H9 (cell line): ENCODE measurements at places on chromosomes 16 and 17.

DNA sequence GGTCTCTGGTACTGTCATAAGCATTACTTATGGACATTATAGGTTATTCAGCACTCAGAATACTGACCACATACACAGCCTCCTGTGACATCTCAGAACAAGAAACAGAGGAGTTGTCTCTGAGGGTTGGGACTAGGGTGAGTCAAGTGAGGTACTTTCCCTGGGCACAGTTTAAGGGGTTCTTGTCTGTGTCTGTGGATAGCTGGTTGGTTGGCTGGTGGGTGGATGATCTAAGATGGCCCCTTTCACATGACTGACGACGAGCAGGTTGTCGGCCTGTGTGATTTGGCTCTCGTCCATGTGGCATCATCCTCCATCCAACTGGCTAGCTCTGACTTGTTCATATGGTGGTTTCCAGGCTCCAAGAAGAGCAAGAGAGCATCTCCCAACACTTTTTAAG, 163.9 kb downstream of the PRKCB start:
- no peak for DNase-seq

DNA sequence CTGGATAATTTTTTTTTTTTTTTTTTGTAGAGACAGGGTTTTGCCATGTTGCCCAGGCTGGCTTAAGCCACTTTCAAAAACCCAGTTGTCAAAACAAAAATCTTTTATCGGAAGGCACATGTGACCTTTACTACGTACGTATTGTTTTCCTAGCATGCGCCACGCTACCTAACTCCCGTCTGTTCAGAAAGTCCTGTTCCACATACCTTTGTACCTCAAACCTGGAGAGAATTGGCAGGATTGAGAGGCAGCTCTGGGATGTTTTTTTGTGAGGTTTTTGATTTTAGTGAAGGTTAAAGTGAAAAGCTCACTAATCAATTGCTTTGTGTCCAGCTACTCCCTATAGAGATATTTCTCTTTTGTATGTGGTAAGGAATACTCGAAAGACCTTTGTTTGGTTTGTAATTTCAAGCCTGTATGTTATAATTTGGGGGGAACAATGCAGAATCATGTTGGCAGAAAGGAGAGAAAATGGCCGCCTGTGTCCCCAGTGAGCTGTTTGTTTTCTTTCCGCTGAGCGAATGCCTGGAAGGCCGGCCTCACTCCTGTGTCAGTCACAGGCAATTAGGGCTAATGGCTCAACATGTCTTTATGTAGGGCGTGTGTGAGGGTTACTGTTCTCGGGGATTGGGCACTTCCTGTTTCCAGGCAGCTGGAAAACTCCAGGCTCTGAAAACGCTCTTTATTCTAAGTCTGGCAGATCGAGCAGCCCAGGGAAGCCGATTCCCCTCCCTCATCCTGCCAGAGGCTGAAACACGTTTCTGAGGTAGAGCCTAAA, 60.8 kb upstream of the CLEC18A start:
- DNase-seq = peak; percentile 77

- DNase-seq = no peak
These were observed 2.8 kb upstream of the RAPGEFL1 start for GRCh38 chr17:40174514-40174913.

DNA sequence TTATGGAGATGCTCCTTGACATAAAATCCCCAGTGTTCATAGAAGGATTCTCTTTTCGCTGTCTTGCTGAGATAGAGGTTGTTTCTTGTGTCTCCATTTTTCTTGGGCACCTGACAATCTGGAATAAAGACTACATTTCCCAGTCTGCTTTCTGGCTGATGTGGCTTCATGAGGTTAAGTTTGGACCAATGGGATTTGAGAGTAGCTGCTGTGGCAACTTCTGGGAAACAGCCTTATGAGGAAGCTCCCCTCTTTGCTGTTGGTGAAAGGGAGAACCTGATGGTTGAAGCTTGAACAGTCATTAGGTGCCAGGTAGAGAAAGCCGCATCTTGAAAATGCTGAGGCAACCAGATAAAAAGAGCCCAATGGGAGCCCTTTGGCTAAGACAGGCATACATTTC, 24.4 kb downstream of the HS3ST4 start:
- peak; percentile 48 for DNase-seq

DNA sequence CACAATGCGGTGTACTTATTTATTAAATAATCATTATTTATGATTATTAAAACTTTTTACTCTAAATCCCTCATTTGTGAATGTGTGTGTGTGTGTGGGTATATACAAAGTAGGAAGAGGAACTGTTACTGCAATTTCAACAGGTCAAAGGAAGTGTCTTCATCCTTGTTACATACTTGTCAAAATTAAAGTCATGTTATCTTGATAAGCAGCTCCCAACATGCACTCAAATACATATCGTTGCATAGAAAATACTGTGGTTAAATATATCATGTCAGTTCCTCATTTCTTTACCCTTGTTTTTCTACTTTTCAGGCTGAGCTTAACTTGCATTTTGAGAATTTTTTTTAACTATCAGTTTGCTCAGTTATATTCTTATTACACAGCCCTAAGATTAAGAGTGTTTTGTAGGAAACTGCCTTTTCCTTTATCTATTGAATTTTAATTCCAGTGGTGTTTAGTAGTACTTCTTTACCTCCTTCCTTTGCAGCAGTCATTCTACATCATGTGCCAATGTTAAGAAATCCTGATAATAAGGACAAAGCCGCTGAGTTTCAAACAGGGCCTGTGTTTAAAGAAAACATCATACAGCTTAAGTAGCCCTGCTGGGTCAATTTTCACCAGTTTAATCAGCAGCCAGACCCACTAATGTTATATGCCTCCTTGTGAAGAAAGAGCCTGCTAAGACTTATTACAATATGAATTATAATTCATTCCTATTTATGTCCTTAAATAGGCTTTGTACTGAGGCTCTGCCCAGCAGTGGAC, 7.2 kb downstream of the EFCAB5 start:
- no peak for DNase-seq

DNA sequence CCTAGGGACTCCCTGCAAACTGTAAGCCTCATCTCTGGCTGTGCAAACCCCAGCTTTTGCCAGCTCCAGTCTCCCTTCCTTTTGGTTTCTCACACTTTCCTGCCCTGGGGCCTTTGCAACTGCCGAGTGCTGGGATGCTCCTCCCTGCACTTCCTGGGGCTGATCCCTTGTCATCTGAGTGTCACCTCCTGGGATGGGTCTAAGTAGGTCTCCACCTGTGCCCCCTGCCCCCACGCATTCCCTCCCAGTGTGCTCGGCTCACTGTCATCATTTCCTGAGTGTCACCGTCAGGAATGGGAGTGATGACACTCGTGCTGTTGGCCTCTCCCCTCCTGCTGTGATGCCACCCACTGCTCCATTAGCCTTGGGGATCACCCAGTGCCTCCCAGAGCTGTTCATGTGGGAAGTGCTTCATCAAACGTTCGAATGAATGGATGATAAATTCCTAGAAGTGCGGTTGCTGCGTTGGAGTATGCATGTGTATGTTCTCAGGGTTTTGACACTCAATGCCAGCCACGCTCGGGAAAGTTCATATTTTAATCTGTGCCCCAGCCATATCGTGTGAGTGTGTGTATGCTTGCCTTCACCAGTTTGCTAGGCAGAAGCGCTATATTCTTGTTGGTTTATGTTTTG, 189.9 kb downstream of the NTN1 start:
- peak; percentile 28 for DNase-seq

- no peak for DNase-seq
These were observed 219.7 kb downstream of the SPECC1 start for GRCh38 chr17:20228860-20229259.

- DNase-seq = no peak
These were observed 443.8 kb upstream of the EEF2KMT start for GRCh38 chr16:5541356-5541755.

- DNase-seq = no peak
These were observed 14.3 kb downstream of the KATNIP start for GRCh38 chr16:27564224-27564623.

GRCh38 chr17:42276359-42276608, at the start of gene STAT5B:
Gene STAT5B, minus strand, starts transcription at chr17:42276391. Its CDS starts 44,264 bp downstream, at chr17:42232127.
- DNase-seq = peak; percentile 66

GRCh38 chr17:46264456-46265198, 30.3 kb upstream of the LRRC37A start:
- peak; percentile 43 for DNase-seq

DNA sequence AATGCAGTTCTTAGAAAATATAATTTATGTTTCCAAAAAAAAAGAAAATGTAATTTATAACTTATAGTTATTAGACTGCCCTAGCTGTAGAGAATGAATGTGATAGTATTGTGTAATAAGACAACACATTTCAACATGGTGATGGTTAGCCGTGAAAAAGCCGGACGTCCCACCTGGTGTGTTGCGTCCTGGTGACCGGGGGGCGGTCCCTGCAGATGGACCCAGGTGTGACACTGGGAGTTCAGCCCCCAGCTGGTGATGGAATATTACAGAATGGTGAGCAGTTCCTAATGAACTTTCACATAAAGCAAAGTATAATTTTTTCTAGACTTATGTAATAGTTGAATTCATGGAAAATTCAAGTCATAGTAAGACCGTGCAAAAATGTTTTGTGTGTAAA, 132.8 kb downstream of the LAT start:
- DNase-seq = no peak

DNA sequence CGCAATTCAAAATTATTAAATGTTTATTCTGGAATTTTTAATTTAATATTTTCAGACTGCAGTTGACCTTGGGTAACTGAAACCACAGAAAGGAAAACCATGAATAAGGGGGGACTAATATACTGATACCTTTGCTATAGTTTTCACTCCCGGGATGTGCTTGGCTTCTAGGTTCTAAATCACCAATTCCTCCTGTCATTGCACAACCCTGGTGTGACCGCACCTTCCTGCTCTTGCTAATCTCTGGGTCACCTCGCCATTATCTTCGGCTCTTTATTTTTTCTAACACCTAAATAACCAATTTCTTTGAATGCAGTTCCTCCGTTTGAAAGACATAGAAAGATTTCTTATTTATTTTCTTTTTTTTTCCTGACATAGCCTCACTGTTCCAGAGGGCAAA, 634.5 kb upstream of the GOT2 start:
- no peak for DNase-seq

- DNase-seq = no peak
These were observed 8.3 kb downstream of the SLC5A10 start for GRCh38 chr17:18960241-18960665.

DNA sequence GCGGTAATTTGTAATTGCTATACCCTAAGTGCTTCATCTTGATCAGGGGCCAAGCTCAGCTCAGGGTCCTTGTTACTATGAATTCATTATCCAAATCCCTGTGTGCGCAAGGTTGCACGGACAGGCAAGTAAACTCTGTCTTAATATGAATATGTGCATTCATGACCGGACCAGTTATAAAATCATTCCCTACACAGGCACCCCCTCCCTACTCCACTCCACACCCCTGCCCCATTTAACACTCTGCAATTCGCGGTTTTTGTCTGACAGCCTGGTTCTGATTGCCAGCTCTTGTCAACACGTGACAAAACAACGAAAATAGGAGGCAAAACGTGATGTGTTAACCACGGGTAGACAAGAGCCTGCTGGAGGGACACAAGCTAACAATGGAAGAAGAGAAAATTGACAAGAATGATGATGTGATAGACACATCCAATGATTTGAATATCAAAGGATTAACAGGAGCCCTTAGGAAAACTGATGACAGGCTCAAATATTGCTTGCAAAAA, 76.5 kb downstream of the CACNG3 start:
- DNase-seq = no peak

DNA sequence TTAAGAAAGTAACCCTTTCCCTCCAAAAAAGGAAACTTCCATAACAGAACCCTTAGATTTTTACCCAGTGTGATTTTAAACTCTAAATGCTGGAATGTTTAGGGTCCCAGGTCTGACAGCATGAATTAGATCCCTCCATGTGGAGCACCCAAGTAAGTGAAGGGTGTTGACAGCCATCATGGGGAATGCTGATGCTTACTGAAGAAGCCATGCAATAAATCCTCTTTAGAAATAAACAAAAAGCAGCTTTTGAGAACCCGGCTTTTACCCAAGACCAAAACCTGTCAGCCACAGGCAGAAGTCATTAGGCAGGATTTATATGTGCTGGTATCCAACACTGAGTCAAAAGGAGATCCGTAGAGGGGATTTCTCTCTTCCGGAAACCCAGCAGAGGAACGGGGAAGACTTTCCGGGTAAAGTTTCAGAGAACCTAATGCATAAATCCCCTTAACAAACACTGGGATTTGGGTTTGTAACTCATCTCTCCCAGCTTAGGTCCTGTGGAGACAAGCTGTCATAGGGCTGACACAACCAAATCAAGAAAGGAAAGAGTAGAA, 287.5 kb downstream of the IRX3 start:
- no peak for DNase-seq

DNA sequence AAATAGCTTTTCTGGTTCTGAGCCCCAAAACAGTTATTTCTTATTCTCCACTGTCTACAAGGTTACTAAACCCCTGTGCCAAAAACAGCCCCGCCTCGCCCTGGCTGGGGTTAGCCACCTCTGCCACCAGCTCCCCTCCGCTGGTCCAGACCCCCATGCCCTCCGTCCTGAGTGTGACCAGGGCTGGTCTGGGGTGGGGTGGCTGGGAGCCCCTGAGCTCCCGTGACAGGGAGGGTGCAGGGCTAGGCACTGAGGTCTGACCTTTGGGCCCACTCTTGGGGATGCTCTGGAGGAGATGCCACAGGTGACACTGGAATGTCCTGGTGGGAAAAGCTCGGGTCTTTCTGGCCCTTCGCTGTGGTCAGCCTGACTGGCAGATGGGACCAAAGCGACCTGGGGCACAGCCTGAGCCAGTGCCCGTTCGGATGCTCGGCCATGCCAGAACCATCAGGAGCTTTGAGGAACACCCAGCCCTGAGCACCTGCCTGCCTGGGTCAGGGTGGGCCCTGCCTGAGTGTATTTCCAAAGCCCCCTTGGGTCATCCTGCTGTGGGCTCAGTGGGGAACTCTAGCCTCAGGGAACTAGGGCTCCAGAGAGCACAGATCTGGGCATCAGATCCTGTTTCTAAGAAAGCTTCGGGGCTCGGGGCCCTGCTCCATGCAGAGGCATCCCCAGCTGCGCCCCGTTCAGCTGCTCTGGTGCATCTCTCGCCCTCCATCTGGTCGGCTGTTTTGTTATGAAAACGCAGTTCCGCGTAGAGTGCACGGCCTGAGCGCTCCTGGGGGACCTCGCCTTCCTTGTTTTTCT, 72.1 kb upstream of the GNG13 start:
- DNase-seq = no peak

DNA sequence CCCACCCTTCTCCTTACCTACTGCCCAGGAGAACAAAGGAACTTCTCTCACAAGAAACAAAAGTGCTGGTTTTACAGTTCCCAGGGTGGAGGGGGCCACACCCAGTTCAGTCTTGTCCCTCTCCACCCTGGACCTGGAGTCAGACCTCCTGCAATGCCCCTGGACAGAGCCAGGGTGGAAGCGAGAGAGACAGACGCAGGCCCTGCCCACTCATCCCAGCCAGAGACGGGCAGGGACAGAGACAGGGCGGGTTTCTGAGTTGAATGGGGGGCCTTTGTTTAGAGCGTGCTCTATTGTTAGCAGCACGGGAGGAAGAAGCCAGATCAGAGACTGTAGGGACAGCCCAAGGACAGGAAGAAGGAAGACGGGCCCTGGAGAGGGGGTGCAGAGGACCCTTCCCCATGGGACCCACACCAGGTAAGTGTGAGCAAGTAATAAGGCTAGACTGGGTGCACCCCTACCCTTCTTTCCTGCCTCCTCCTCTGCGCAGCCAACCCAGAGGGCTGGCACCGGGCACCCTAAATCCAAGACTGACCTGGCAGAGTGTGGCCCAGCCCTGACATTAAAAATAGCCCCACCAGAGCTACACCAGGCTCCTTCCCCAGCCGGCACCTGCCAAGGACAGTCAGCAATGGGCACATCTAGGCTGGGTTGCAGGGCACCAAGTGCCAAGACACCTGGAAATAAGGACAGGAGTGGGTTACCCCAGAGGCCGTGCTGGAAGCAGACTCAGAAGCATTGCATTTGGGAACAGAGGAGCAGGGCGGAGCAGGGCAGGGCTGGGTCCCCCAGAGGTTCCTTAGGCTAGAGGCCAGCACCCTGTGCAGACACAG, 10.9 kb downstream of the JUP start:
- peak; percentile 81 for DNase-seq
